ENCODE measurements at places on chromosomes 12 and 14. TPM values are rescaled to one million over a fixed set of nuclear protein-coding genes. Genes with fewer than 3 reads are reported as not detected.

The CCDC175 gene
- not detected for total RNA-seq

The TMEM229B gene
- total RNA-seq, result 0.81 TPM

The VRTN gene
- total RNA-seq, result not detected

The CLEC7A gene
- not detected for total RNA-seq

The OR4L1 gene
- total RNA-seq, result not detected

The GPHN gene
- total RNA-seq, result 6.5 TPM

The MAP4K5 gene
- total RNA-seq, result 92.1 TPM

The KRT71 gene
- not detected for total RNA-seq

Measured in fibroblast of the aortic adventitia (primary cell).